Stomach (tissue), 19 donors: ENCODE measurements at places on chromosomes 5 and 9. TPM values are rescaled to one million over a fixed set of nuclear protein-coding genes. Genes with fewer than 3 reads are reported as not detected.

DNA sequence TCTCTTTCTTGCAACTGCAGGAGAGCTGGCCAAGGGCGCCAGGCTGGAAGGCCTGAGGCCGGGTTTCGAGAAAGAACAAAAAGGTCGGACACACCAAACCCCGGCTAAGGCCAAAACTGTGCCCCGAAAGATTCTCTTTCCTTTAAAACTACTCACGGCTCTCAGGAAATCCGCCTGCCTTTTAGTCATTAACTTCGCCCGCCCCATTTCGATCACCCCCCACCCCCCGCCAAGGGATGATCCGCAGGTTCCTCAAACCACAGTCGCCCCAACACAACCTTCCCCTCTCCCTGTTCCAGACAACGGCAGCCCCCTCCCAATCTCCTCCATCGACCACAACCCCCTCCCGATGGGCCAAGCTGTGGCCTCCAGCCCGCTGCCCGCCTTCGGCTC is 536 bp downstream of the FEM1C start:
- H3K27me3 ChIP-seq: no peaks in the 10 kb centered on the region
- peaks cover 42% of the 10 kb centered on the region for H3K4me1 ChIP-seq

DNA sequence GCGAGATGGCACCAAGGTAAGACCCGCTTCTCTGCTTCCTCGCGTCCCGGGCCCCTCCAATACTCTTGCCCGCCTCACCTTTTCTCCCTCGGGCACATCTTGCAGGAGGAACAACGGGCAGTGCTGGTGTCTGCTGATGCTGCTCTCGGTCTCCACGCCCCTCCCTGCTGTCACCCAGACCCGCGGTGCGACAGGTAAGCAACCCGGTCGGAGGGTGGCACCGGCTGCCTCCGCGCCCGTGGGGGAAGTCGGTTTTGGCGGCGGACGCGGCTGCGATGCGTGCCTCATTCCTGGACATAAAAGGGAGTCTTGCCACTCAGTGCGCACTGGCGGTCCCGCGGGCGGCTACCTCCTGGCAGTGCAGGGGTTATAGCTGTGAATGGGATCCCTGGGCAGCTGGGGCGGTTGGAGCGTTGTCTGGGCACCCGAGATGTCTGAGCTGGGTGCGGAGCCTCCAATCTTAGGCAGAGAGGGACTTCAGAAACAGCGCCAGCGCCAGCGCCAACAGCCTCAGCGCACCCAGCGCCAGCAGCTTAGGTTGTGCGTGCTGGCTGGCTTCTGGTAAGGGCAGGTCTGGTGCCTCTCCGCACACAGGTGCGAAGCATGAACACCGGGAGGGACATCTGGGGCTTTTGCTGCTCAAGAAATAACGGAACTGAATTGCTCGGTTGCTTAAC is 488 bp downstream of the COL15A1 start:
- H3K4me3 ChIP-seq: peak overlapping the region; percentile 64
- H3K4me1 ChIP-seq: no peaks in the 10 kb centered on the region
- peak; percentile 47 for DNase-seq
- H3K36me3 ChIP-seq: no peaks in the 10 kb centered on the region
- no peaks in the 10 kb centered on the region for H3K27me3 ChIP-seq

GRCh38 chr5:149939546-149939945 is 5.0 kb downstream of the PDE6A start:
- DNase-seq: no peak
- H3K36me3 ChIP-seq: no peaks in the 10 kb centered on the region
- H3K27me3 ChIP-seq: no peaks in the 10 kb centered on the region
- H3K4me3 ChIP-seq: no peak overlapping the region
- no peak overlapping the region for H3K27ac ChIP-seq

The SV2C gene
- 1.8 TPM for total RNA-seq

DNA sequence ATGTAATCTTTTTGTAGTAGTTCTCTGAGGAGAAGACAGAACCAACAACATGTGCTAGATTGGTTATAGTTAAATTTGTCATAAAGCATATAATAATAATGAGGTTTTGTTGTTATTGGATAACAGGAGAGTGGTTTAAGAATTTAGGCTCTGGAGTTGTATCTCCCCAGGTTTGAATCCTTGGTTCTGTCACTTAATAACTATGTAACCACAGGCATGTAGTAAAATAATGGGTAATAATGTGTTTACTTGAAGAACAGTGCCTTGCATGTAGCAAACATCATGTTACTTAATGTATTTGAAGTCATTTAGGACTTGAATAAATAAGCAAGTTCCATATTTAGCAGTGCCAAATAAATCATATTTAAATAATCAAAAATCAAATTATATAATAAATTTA is 55.8 kb downstream of the NSD1 start:
- peaks cover 4% of the 10 kb centered on the region for H3K4me1 ChIP-seq
- H3K36me3 ChIP-seq: peaks cover 34% of the 10 kb centered on the region
- DNase-seq: no peak
- no peaks in the 10 kb centered on the region for H3K27me3 ChIP-seq
- H3K4me3 ChIP-seq: no peak overlapping the region

DNA sequence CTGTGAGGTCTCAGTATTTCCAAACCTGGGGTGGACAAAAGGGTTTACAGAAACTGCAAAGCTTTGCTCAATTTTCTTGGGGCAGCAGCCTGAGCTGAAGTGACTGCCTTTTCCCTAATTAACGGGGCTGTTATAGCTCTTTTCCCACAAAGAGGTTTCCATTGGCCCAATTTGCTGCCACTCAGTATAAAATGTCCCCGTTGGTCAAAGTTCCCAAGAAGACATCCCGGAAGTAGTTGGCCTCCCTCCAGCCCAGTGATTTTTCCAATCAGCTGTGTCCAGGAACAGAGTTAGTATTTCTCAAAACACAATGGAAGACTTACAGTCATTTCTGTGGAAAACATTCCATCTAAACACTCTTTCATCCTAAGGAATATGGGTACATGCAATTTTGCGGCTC is 643.6 kb downstream of the ACTL7B start:
- no peak overlapping the region for H3K4me3 ChIP-seq
- H3K27me3 ChIP-seq: no peaks in the 10 kb centered on the region
- no peak overlapping the region for H3K27ac ChIP-seq
- H3K36me3 ChIP-seq: no peaks in the 10 kb centered on the region
- H3K4me1 ChIP-seq: peaks cover 15% of the 10 kb centered on the region

DNA sequence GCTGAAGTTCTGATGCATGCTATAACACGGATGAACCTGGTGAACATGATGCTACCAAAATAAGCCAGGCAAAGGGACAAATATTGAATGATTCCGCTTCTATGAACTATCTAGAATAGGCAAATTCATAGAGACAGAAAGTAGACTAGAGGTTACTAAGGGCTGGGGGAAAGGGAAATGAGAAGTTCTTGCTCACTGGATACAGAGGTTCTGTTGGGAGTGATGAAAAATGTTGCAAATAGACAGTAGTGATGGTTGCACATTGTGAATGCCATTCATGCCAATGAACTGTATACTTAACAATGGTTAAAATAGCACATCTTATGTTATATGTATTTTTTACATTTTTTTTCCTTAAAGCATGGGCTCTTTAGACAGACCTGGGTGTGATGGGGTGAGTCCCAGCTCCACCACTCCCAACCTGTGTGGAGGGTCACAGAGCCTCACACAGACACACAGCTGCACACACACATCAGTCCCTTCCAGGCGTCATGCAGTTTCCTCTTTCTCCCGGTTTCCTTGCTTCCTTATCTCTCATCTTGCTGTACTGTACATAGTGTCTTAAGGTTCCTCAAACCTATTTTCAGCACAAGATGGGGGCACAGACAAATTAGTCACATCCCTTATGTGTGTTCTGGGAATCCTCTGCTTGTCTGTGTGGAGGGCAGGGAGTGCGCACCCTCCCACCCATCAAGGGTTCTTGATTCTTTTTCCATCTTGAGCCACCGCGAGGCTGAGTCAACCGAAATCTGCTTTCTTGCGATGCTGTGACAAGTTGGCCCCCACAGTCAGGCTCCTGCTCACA is 192.9 kb downstream of the CRB2 start:
- H3K36me3 ChIP-seq: peaks cover under 1% of the 10 kb centered on the region
- no peaks in the 10 kb centered on the region for H3K4me1 ChIP-seq
- no peak for DNase-seq
- no peak overlapping the region for H3K4me3 ChIP-seq

GRCh38 chr5:72994578-72994977 is 38.7 kb downstream of the FCHO2 start:
- DNase-seq: no peak
- no peaks in the 10 kb centered on the region for H3K27me3 ChIP-seq
- no peaks in the 10 kb centered on the region for H3K4me1 ChIP-seq
- H3K27ac ChIP-seq: no peak overlapping the region

The SPINK7 gene
- not detected for total RNA-seq

DNA sequence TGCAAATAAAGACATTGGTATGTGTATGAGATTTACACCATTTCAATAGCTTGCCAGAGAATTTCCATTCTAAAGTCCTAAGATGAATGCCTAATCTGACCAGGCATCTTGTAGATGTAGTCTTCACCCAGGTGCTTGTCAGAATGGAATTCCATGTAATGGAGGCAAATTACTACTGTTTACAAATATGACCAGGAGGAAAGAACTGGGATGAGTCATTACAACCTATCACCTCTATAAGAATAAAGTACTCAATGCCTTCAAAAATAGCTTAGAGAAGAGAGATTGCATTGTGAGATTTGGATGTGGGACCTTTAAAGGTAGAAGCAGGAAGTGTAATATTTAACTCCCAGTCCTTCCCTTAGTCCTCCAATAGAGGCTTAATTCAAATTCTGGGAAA is 507.0 kb upstream of the PTGER4 start:
- H3K4me1 ChIP-seq: no peaks in the 10 kb centered on the region
- no peaks in the 10 kb centered on the region for H3K36me3 ChIP-seq
- DNase-seq: no peak
- H3K4me3 ChIP-seq: no peak overlapping the region
- H3K27me3 ChIP-seq: no peaks in the 10 kb centered on the region
- no peak overlapping the region for H3K27ac ChIP-seq

DNA sequence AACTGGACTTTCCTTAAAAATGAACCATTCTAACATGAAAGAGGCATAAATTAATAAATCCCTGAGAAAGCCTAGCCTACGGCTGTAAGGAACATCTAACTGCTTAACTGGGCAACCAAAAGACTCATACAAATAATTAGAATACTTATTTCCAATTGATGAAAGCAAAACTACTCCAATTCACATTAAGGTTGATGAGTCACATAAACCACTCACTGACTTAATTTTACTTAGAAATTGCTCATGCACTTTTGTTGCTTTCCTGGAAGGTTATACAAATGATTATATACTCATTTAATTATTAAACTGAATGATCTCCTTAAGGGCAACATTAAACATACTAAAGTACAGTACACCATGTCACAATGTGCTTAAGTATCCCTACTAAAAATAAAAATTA is 101.9 kb downstream of the NFIB start:
- peaks cover 9% of the 10 kb centered on the region for H3K4me1 ChIP-seq
- no peaks in the 10 kb centered on the region for H3K27me3 ChIP-seq
- no peak overlapping the region for H3K4me3 ChIP-seq
- H3K36me3 ChIP-seq: no peaks in the 10 kb centered on the region

The AHRR gene
- 1.4 TPM for total RNA-seq

DNA sequence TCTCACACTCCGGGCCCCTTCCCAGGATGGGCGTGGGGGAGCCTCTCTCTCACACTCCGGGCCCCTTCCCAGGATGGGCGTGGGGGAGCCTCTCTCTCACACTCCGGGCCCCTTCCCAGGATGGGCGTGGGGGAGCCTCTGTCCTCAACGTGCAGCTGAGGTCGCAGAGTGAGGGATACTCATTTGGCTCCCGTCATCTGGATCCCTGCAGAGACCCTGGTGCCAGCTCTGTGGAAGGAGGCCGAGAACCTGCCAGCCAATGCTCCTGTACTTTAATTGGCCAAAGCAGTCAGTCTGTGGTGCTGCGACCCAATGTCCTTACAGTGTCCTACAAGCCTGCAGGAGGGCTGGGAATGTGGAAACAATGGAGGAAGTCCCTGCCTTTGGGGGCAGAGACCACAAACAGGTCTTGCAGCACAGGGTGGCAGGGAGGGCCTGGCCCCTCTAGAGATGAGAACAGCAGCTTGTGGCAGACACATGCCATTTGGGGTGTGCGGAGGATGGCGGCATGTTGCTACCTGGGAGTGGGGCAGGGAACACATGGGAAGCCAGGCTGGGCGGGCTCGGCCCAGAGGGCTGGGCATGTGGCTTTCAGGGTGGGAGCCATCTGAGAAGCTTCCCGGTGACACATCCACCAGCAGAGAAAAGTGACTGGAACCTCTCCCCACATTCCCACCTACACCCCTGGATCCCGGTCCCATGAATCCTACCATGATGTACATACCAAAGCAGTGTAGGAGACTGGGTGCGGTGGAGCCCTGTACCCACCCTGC is 13.6 kb upstream of the MRNIP start:
- no peak overlapping the region for H3K4me3 ChIP-seq
- H3K27me3 ChIP-seq: no peaks in the 10 kb centered on the region
- DNase-seq: peak; percentile 30
- H3K4me1 ChIP-seq: no peaks in the 10 kb centered on the region
- H3K27ac ChIP-seq: no peak overlapping the region

The ADCY2 gene
- total RNA-seq: 0.29 TPM

- no peak for DNase-seq
- no peaks in the 10 kb centered on the region for H3K4me1 ChIP-seq
- no peak overlapping the region for H3K4me3 ChIP-seq
- no peaks in the 10 kb centered on the region for H3K36me3 ChIP-seq
- no peak overlapping the region for H3K27ac ChIP-seq
Observed at GRCh38 chr9:19148187-19148586, 20.9 kb upstream of the PLIN2 start.
